Stimulated activated CD4-positive, alpha-beta T cell treated with anti-CD3 and anti-CD28 coated beads, Interleukin-1b, Interleukin-23, amount 100 ng/mL, for 1 hour (primary cell): ENCODE measurements at places on chromosomes 4 and X.

GRCh38 chr4:174669270-174669669, 147.0 kb upstream of the HPGD start:
- DNase-seq: no peak

DNA sequence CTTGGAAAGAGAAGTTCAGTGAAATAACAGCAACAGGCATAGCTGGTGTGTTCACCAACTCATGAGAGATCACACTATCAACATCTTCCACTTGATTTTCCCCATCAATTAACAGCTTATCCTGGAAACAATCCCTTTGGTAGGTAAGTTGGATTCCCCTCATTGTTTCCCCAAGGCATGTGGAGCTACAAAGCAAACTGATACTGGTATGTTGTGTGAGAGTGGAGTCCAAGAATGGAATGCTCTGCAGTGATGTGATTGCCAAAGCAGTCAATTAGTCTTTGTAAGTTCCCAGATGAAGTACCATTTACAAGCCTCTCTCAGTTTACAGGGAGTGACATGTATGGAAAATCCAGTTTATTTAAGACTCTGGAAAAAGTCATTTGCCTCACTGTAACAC, 13.7 kb upstream of the XAGE2 start:
- DNase-seq: no peak

DNA sequence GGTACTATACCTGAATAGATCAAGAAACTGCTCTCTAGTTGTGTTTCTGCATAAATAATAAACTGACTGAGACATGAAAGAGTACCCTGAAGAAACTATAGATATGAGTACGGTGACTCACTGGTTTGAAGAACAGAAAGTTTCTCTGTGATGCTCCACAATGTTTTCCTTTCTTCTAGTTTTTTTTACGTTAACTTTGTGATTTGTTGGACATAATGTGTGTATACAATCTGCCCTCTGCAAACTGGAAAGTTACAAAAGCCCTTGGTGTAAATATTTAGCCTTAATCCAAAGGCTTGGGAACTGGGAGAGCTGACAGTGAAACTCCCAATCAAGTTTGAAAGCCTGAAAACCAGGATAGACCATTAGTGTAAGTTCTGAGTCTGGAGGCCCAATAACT, 31.6 kb upstream of the PAPSS1 start:
- no peak for DNase-seq

GRCh38 chrX:1075156-1075555, 137.3 kb downstream of the CRLF2 start:
- DNase-seq: no peak

- DNase-seq: no peak
Observed at GRCh38 chrX:20382518-20383297, 116.0 kb upstream of the RPS6KA3 start.

DNA sequence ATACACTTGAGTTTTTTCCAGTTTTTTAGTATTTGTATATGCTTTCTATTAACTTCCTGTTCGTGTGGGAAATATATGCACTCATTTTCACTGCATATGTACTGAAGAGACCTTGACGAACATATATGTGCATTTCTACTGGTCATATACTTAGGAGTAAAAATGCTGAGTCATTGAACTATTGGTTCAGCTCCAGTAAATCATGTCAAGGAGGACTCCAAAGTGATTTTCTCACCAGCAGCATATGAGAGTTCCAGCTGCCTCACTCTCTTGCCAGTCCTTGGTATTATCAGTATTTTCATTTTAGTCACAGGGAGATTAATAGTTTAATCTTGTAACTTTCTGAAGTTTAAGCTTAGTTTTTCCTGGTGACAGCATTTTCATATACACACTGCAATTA, 2750.2 kb downstream of the ARAP2 start:
- no peak for DNase-seq

DNA sequence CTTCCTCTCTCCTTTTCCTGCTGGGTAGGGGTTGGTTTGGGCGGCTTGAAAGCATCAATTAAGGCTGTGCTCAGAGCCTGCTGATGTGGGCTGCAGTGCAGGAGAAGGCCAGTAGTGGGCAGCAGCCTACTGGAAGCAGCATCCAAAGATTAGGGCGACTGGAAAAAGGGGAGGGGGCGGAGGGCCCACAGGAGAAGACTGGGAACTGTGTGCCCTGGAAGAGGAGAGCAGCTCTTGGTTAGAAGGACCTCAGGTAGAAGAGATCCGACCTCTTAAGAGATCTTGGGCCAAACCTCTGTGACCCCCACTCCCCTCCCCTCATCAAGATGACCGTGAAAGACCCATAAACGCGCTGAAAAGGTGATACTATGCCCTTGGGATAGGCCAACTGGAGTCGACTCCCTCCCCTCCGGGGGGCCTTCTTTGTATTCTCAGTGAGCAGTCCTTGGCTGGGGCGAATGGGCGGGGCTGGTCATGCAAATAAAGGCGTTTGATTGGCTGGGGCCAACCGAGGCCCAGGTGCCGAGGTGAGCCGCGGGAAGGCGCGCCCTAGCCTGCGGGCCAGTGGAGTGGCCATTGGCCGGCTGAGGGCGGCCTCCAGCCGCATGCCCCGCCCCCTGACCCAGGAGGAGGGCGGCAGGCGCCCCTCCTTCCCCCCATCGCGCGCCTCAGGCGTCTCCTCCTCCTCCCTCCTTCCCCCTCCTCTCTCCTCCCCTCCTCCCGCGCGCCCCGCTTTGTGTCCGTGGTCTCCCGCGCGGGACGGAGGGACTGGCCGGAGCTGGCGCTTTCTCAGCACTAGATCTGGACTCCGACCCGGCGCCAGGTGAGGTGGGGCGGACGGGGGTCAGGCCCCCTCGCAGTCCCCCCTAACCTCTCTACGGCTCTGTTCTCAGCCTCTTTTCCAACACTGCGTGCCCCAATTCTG, 10.1 kb downstream of the DLG3 start:
- no peak for DNase-seq

DNA sequence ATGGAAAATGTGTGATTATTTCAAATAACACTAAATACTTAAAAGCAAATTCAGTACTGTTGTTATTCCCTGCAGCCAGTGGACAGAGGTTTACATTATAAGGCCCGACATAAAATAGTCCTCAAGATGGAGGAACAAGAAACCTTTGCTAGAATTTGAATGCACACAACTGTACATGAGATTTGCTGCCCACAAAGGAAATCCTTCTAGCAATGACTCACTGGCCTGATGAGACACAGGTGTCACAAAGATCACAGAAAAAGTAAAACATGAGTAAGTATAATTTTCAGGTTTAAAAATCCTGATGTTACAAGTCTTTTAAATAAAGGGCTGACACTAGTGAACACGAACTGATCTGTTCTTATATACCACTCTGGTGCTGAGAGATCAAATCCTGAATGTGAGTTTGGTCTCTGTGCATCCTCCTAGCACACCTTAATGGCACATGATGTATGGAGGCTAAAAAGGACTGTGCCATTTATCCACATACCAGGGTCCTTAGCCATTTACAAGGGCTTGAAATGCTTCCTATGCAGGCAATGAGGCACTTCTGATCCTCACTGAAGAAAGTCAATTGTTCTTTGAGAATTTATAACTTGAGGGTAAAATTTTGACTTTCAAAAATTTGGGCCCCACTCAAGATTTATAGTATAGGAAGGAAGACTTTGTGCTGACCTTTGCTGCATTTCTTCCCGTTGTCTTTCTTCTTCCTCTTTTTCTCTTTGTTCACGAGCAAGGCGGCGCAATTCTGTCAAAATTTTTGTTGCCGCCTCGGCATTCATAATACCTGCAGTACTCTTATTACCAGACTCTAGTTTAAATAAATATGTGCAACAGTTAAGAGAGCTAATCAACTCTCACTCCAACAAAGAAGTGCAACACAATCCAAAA, 23.0 kb downstream of the MAP7D3 start:
- DNase-seq: no peak

GRCh38 chrX:63128509-63128908, 222.6 kb downstream of the SPIN4 start:
- DNase-seq: no peak

- DNase-seq: no peak
Observed at GRCh38 chr4:102439236-102439614, 61.9 kb upstream of the NFKB1 start.

- DNase-seq: no peak
Observed at GRCh38 chrX:111467896-111468295, 43.5 kb upstream of the SERTM2 start.

DNA sequence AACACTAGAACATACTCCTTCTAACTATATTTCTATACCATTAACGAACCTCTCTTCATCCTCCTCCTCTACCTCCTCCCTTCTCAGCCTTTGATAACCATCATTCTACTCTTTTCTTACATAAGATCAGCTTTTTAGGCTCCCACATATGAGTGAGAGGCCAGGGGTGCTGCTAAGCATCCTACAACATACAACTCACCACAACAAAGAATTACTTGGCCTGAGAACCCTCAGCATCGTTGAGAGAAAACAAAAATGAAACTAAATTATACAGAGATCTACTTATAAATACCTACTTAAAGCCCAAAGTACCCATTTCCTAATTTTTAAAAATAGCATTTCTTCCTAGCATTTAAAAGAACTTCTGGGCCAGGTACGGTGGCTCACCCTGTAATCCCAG, 77.7 kb downstream of the CC2D2A start:
- DNase-seq: no peak

DNA sequence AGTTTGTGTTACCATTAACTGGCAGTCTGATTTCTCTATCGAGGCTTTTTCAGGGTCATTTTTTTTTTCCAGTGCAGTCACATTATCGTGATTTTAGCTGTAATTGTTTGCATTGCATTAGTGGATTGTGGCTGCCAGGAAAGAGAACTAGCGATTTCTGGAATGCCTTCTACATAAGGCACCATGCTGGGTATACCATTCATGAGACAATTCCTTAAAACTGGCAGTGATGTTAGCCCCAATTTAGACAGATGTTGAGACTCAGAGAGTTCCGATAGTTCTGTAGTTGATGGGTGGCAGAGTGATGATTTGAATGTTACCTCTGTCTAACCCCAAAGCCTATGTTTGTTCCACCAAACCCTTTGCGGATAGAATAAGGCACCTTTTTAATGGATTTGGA, 175.4 kb upstream of the TENM3 start:
- no peak for DNase-seq

- DNase-seq: no peak
Observed at GRCh38 chr4:5782829-5783476, 72.0 kb downstream of the EVC start.

GRCh38 chrX:34381241-34381640, 249.1 kb upstream of the FAM47A start:
- no peak for DNase-seq

- DNase-seq: no peak
Observed at GRCh38 chrX:10206317-10206716, 49.5 kb downstream of the CLCN4 start.

- no peak for DNase-seq
Observed at GRCh38 chr4:83369831-83370639, 35.4 kb upstream of the HPSE start.

- DNase-seq: no peak
Observed at GRCh38 chr4:85725721-85726170, 250.8 kb downstream of the ARHGAP24 start.

GRCh38 chrX:17588303-17588702, 149.0 kb upstream of the SCML1 start:
- DNase-seq: no peak

GRCh38 chr4:176563591-176563990, 229.1 kb downstream of the VEGFC start:
- DNase-seq: no peak

DNA sequence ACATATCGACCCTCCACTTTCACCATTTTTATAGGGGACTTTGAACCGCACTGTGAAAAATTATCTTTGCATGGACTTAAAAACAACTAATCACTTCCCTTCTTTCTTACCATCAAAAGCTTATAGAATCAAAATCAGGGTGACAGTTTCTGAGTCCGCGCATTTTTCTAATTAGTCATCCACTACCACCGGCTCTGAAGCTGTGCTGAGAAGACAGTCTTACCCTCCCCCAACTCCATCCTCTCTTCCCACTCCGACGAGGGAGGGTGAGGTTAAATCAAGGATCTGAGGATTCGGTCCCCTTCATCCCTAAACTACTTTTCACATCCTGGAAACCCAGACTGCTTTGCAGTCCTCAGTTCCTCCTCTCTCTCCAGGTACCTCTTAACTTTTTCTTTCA, 4.2 kb downstream of the DCTD start:
- DNase-seq: no peak

GRCh38 chrX:119489212-119490074, 21.2 kb downstream of the SLC25A5 start:
- no peak for DNase-seq

DNA sequence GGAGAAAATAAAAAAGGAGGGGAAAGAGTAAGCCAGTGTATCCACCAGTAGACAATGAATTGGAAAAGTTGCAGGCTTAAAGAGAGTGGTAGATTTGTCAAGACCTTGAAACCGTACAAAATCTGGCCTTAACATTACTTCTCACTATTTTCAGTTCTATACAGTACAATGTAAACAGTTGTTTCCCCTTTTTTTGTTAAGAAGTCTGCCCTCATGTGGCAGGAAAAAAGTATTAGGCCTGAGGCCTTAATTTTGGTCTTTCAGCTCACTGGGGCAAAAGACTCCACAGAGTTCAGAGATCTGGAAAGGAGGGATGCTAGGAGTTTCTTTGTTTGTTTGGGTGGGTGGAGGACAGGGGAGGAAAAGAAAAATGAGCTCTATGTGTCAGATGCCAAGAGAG, 92.8 kb upstream of the CCDC160 start:
- no peak for DNase-seq

DNA sequence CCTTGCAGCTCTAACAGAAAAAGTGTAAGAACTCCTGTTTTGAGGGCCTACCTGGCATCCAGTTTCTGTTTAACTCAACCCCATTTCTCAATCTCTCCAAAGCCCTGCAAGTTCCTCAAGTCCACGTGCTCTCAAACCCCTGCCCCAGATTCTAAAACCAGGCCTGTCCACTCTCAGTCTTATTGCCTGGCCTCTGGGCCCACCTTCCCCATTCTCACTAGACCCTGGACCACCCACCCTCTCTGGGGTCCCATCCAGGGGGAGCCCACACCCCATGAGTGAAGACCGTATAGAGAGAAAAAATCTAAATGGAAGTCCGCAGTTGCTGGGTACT, 58.3 kb downstream of the TLR10 start:
- DNase-seq: no peak

DNA sequence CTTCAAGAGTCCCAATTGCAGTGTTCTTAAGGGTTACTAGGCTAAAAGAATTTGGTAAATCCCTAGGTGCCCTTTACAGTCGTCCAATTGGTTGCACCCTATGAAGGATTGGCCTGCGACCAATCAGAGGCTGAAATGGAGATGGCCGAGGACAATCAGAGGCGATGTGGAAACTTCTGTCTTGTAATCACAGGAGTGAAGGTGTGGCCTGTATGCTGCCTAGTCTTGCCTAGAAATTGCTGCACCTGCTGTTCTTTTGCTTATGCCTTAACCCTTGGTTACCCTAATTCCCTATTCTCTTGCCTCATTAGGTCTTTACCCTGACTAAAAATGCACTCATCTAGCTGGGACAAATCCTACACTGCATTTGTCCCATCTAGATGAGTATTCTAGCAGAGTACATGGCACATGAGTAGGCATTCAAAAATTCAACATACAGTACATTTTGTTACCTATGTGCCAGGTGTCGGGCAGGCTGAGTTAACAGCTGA, 1.0 kb upstream of the DCK start:
- DNase-seq: no peak

- DNase-seq: no peak
Observed at GRCh38 chr4:168560184-168561180, 63.6 kb downstream of the PALLD start.

GRCh38 chr4:55931833-55932232, 16.9 kb upstream of the CEP135 start:
- no peak for DNase-seq
